GM12878 (cell line): ENCODE measurements at places on chromosomes 12 and 14. TPM values are rescaled to one million over a fixed set of nuclear protein-coding genes. Genes with fewer than 3 reads are reported as not detected.

DNA sequence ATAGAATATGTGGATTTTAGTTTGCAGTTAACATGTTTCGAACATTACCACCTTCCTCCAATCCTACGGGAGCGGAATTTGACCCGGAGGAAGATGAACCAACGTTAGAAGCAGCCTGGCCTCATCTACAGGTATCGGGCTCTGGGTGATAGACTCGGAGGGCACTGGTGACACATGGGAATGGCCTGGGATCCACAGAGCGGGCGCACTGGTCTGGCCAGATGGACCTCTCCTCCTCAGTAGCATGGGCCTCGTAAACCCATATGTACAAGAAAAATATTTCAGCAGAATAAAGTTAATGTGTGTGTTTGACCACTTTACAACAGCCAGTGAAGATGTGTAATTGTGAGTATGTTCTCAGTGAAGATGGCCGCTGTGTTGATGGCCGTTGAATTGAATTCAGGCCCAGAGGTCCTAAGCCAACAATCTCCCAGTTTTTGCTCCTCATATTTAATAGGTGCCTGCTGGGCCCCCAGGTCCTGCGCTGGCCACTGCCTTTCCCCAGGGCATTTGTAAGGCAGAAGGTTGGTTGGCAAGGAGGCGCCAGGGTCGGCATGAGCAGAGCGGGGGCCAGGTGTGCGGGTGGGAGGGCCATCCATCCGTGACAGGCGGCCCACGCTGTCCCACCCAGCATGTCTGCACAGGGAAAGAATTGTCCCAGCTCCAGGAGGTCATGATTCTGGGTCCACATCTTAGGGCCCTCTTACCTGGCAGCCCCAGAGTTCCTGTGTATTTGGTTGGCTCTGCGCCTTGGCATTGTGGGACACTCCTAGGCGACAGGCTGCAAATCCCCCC lies 82.0 kb upstream of the DYNC1H1 start:
- no peak overlapping the region for H3K27ac ChIP-seq
- no peak overlapping the region for H3K4me3 ChIP-seq
- no peaks in the 10 kb centered on the region for H3K27me3 ChIP-seq
- H3K4me1 ChIP-seq, result peaks cover 26% of the 10 kb centered on the region
- DNase-seq, result no peak

GRCh38 chr12:116594325-116595038 lies 35.3 kb downstream of the MAP1LC3B2 start:
- no peaks in the 10 kb centered on the region for H3K27me3 ChIP-seq
- H3K27ac ChIP-seq, result no peak overlapping the region
- no peak for DNase-seq
- H3K36me3 ChIP-seq, result no peaks in the 10 kb centered on the region

- H3K4me1 ChIP-seq, result no peaks in the 10 kb centered on the region
- H3K4me3 ChIP-seq, result no peak overlapping the region
- H3K36me3 ChIP-seq, result no peaks in the 10 kb centered on the region
- no peak for DNase-seq
Observed at GRCh38 chr14:104014764-104015163, 70.7 kb upstream of the ASPG start.

CDKN1B gene
- total RNA-seq, result 36.9 and 37.4 TPM in 2 replicates

DNA sequence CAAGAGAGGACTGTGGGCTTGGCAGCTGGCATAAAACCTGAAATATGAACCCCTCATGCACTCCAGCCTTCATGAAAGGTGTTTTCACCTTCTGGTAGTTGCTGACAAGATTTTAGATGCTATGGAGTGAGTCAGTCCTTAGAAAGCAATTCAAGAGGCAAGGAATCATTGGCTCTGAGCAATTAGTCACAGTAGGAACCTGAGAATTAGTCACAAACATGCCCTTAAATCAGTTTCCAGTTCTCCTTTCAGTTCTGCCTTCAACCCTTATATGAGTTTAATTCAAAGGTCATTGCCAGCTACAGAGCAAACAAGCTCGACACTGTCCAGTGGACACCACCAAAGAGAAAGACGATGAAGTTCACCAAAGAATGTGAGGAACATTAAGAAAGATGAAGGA lies 472.3 kb downstream of the GLT1D1 start:
- no peak overlapping the region for H3K4me3 ChIP-seq
- no peak for DNase-seq
- no peaks in the 10 kb centered on the region for H3K4me1 ChIP-seq
- no peaks in the 10 kb centered on the region for H3K27me3 ChIP-seq

- no peak for DNase-seq
- no peaks in the 10 kb centered on the region for H3K4me1 ChIP-seq
- no peaks in the 10 kb centered on the region for H3K27me3 ChIP-seq
- H3K27ac ChIP-seq, result no peak overlapping the region
Observed at GRCh38 chr14:40417777-40418401, 985.7 kb upstream of the FBXO33 start.

CIDEB gene
- total RNA-seq, result 5.1 and 5.5 TPM in 2 replicates

DNA sequence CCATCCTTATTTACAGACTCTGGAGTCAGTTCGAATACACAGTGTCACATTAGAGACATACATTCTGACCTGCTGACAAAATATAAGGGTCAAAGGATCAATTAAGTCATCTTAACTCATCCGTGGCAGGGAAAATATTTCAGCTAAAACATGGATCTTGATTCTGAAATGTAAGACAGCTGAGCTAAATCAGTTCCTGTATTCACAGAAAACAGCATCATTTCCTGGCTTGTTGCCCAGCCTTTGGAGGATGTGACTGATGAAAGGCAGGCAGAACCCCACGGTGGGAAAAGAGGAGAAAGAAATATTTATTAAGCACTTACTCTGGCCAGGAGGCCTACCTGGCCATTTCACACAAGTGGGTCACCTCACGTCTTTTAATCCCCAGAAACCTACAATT lies 101.9 kb downstream of the GAS2L3 start:
- no peak overlapping the region for H3K4me3 ChIP-seq
- no peaks in the 10 kb centered on the region; the same call in 1 of the 2 replicates for H3K27me3 ChIP-seq
- H3K4me1 ChIP-seq, result no peaks in the 10 kb centered on the region
- H3K27ac ChIP-seq, result no peak overlapping the region
- DNase-seq, result no peak

GRCh38 chr12:48688836-48689235 lies 6.8 kb upstream of the KANSL2 start:
- no peak overlapping the region for H3K4me3 ChIP-seq
- H3K36me3 ChIP-seq, result peaks cover 7% of the 10 kb centered on the region
- no peak overlapping the region for H3K27ac ChIP-seq
- H3K4me1 ChIP-seq, result no peaks in the 10 kb centered on the region

DNA sequence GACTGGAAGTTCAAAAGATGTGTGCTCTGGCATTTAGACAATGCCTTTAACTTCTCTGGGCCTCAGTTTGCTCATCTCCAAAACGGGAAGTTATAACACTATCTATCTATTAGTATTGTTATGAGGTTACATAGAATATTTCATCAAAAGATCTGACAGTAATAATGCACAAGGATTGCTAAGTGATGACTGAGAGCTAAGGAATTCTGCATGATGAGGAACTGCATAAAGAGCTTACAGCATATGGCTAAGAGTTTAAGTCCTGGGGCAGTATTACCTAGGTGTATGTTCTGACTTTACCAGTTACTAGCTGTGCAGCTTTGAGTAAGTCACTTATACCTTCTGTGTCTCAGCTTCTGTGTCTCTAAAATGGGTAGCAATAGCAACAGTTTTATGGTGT lies 160.1 kb upstream of the TMPO start:
- DNase-seq, result no peak
- no peaks in the 10 kb centered on the region for H3K36me3 ChIP-seq
- no peak overlapping the region for H3K4me3 ChIP-seq
- H3K4me1 ChIP-seq, result peaks cover 4% of the 10 kb centered on the region; the same call in 1 of the 2 replicates

GRCh38 chr12:53292426-53292825 lies 2.9 kb upstream of the PFDN5 start:
- no peak overlapping the region for H3K4me3 ChIP-seq
- peaks cover 12% of the 10 kb centered on the region for H3K4me1 ChIP-seq
- H3K27ac ChIP-seq, result no peak overlapping the region
- H3K36me3 ChIP-seq, result peaks cover 19% of the 10 kb centered on the region

- peaks cover 4% of the 10 kb centered on the region; the same call in 1 of the 2 replicates for H3K27me3 ChIP-seq
- no peak overlapping the region for H3K27ac ChIP-seq
- no peaks in the 10 kb centered on the region; the same call in 1 of the 2 replicates for H3K4me1 ChIP-seq
- no peak for DNase-seq
- H3K36me3 ChIP-seq, result no peaks in the 10 kb centered on the region
Observed at GRCh38 chr14:96194657-96195431, 9.8 kb upstream of the BDKRB2 start.

- H3K4me1 ChIP-seq, result no peaks in the 10 kb centered on the region
- H3K27ac ChIP-seq, result no peak overlapping the region
- no peak overlapping the region for H3K4me3 ChIP-seq
- H3K36me3 ChIP-seq, result no peaks in the 10 kb centered on the region; the same call in 1 of the 2 replicates
Observed at GRCh38 chr12:19572920-19573558, 133.7 kb downstream of the AEBP2 start.

GALC gene
- total RNA-seq, result 4.1 and 7.5 TPM in 2 replicates

DPY19L2 gene
- 0.24 and 0.44 TPM in 2 replicates for total RNA-seq

IL26 gene
- total RNA-seq, result not detected in 2 replicates

- peak overlapping the region; percentile 62; the same call in 1 of the 2 replicates for H3K4me3 ChIP-seq
- DNase-seq, result no peak
- H3K27ac ChIP-seq, result peak overlapping the region; percentile 97
- H3K27me3 ChIP-seq, result no peaks in the 10 kb centered on the region
- H3K4me1 ChIP-seq, result peaks cover 65% of the 10 kb centered on the region
Observed at GRCh38 chr12:108691998-108692808, 39.1 kb downstream of the CORO1C start.

KRT79 gene
- not detected in 2 replicates for total RNA-seq

PRPF39 gene
- total RNA-seq, result 41.7 and 43.2 TPM in 2 replicates

- no peaks in the 10 kb centered on the region for H3K27me3 ChIP-seq
- no peak overlapping the region for H3K4me3 ChIP-seq
- no peaks in the 10 kb centered on the region for H3K36me3 ChIP-seq
- H3K27ac ChIP-seq, result no peak overlapping the region
- H3K4me1 ChIP-seq, result no peaks in the 10 kb centered on the region
Observed at GRCh38 chr12:68080577-68080976, 79.0 kb downstream of the IFNG start.

SALL2 gene
- total RNA-seq, result 6.2 and 6.3 TPM in 2 replicates
